Left renal pelvis (tissue), 4 donors: ENCODE measurements at places on chromosomes 3 and 15.

GRCh38 chr3:141500397-141500796, 13.6 kb downstream of the RASA2 start:
- DNase-seq: no peak

DNA sequence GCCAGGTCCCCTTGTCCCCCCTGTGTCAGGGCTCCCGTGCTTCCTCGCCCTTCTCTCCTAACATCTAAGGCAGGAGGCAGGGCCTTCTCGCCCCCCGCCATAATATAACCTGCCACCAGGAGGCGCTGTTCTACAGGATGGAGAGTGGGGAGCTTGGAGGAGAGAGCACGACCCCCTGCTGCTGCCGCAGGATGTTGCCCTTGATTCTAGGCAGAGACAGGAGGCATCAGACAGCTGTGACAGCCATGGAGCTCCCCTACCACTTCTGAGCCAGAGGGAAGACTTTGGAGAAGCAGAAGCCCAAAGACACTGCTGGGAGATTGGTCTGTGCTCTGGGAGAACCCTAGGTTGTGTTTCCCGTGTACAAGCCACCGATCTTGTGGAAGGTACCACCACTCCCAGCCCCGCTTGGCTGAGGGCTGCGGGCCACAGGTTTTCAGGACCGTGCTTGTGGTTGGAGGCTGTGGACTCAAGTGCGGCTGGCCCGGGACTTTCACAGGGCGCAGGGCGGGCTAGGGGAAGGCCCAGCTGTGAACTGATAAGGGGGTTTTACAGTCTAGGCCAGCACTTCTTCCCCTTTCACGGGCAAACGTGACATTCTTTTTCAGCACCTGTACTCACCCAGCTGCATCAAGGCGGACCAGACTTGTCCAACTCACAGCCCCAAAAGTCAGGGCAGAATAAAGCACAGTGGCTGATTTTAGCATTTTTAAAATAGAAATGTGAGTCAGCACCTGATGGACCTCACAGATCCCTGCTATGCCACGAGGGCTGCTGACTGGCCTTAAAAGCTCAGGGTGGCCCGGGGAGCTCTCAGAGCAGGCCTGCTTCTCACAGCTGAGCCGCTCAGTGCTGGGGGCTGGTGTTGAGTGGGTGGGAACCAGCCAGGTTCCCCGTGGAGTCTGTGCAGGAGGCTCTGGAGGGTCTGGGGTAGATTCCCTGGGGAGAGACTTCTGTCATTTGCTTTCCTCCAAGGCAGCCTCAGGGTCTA, 2.6 kb upstream of the TIGIT start:
- no peak for DNase-seq

- DNase-seq: no peak
These were observed 57.4 kb downstream of the LRTM1 start for GRCh38 chr3:54870423-54870822.

DNA sequence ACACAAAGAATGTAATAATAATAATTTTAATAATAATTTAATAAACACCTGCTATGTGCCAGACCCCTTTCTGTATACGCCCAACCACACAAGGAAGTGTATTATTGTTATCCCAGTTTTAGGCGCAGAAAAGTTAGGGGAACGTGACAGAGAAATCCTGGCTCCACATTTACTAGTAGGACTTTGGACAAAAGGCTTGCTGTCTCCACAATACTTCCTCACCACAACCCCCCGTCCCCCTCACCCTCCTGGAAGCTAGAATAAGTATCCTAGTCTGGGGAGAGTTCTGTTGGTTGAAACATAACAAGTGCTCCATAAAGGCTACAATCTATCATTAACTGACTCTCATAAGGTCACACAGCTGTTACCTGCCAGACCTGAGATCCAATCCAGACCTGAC, 488 bp upstream of the IL17RD start:
- no peak for DNase-seq

DNA sequence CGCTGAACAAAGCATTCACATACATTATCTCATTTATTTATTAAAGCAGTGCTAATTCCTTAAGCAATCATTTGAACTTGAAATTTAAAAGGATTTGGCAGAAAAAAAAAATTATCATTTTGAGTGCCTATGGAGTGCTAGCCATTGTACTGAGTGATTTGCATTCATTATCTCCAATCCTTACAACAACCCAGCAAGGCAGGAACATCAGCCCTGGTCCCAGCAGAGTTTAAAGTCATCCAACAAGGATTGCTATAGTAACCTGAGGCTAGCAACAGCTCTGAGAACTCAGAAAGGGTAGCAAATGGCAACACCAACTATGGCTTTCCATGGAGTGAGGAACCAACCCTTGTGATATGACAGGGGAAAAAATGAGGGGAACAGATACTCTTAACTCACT, 237.6 kb upstream of the SETMAR start:
- DNase-seq: no peak

DNA sequence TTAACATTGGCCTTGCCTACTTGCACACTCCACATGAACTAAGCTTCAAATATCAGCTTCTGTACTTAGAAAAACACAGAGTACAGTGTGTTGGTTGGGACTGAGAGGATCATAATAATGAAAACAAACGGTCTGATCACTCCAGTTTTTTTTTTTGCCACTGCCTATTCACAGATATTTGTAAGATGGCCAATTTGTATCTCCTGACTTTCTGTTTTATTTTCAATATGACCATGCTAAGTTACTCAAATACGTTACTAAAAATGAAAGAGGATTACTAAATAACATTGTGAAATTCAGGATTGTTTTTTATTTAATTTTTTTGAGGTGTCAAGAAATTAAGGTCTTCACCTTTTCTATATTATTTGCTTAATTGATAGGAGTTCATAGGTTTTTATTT, 595.1 kb downstream of the TUSC7 start:
- no peak for DNase-seq

DNA sequence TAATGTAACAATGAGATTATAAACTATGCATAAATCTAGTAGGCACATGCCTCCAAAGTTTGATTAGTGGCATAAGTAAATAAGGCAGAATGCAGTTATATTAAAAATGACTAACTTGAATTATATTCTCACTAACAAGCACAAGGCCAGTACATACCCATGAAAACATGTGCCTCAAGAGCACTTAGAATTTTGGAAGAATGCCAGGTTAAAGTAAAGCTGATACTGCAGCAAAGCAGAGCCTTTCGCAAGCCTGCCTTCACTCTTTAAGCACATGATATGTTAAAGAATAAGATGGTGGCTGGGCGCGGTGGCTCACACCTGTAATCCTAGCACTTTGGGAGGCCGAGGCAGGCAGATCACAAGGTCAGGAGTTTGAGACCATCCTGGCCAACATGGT, 49.0 kb downstream of the KBTBD12 start:
- no peak for DNase-seq

DNA sequence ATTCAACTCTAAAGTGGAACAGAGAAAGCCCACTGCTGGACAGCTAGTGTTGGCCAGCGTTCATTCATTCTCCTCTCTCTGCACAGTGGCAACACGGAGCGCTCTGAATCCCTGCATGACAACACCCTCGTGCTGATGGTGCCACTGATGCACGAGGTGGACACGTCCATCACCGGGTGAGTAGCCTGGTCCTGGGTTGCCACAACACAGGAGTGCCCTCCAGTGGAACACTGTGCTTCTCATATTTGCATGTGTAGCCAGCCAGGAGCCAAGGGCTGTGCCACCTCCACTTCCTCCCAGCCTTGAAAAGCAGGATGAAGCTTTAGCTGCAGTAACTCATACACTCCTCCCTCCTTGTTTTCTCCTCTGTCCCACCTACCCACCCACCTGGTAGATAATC, 120.0 kb upstream of the CTDSPL start:
- no peak for DNase-seq

- DNase-seq: no peak
These were observed 31.8 kb downstream of the CYP8B1 start for GRCh38 chr3:42843713-42844411.

- no peak for DNase-seq
These were observed 34.4 kb upstream of the PRICKLE2 start for GRCh38 chr3:64259636-64260035.

GRCh38 chr3:138509586-138509985, 75.2 kb downstream of the ESYT3 start:
- DNase-seq: no peak

- DNase-seq: no peak
These were observed 2.2 kb downstream of the SLC12A6 start for GRCh38 chr15:34335176-34336032.

GRCh38 chr3:113409676-113410075, 31.6 kb downstream of the CFAP44 start:
- no peak for DNase-seq

DNA sequence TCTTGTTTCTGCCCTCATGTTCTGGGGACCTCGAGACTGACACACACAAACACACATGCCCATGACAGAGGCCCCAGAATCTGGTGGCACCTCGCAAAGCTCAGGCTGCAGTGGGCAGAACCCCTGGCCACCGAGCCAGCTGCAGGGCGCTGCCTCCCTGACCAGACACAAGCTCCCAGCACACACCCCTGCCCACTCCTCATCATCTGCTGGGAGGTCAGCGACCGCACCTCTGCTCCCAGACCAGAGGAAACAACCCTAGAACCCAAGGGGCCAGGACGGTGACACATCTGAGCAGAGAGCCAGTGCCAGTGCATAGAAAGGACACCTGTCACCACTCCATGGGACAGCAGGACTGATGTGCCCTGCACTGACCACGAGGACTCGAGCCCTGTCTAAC, 43.2 kb downstream of the HMCES start:
- DNase-seq: no peak

DNA sequence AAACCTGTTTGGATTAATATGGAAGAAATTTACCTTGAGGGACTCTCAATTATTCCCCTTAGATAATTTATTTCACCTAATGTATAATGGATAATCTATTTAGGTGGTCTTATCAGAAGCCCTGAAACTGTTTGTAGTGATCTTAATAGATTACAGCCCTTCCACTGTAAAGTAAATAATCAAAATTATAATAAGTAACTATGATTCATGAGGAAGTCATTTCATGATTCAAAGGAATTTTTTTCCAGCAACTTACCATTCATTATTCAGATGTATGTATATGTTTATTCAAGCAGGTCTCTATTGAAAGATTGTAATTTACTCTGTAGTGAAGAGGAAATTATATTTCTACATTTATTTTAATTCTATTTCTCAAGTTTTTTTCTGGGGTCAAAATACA, 250.6 kb upstream of the ROBO1 start:
- DNase-seq: no peak

DNA sequence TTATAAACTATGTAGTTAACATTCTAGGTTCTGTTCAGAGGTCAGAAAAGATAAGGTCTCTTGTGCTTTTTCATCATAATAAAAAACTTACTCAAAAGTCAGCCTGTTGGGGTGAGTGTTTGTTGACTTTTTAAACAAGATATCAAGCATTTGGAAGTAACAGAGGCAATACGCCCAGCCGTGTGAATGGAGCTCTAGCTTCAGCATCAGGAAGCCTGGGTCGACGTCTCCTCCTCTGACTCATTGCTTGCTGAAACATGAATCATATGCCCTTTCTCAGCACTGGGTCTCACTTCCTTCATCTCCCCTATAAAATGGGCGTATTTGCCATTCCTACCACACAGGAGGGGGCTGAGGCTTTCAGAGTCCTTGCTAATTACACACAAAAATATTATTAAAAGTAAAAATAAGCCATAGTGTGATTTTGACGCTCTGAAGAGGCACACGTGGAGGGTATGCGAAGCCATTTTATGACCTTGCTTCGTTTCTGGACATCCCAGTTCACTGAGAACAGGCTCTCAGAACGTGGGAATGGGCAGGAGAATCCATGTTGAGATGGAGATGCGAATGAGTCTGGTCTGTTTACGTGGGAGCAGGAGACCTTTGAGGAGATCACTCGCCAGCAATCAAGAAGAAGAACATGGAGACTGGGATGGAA, 220.8 kb upstream of the TPRG1 start:
- no peak for DNase-seq

DNA sequence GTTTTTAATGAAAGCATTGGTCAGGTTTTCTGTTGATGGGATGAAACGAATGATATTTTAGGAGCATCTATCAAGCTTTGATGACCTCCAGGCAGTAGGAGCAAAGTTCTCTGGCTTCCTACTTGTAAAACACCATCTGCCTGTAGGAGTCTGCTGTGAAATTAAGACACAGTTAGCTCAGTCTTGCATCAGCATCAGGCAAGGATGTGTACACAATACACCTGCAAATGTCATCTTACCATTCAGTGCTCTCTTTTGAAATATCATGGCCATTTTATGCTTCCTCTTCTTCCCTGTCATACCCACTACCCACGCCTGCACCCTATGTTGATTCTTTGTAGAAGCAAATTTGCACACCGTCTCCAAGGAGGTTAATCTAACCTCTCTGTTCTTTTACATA, 38.2 kb downstream of the B3GALNT1 start:
- DNase-seq: no peak

DNA sequence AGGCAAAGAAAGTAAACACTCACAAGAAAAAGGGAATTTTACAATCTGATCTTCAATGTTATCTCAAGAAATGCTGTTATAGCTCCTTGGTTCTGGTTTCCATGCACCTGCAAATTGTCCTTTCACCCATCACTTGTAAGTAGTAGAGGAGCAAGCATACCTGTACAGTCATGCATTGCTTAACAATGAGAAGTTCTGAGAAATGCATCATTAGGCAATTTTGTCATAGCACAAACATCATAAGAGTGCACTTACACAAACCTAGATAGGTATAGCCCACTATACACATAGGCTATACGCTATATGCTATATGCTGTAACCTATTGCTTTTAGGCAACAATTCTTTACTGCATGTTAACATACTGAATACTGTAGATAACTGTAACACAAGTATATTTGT, 672.3 kb downstream of the FHIT start:
- no peak for DNase-seq

DNA sequence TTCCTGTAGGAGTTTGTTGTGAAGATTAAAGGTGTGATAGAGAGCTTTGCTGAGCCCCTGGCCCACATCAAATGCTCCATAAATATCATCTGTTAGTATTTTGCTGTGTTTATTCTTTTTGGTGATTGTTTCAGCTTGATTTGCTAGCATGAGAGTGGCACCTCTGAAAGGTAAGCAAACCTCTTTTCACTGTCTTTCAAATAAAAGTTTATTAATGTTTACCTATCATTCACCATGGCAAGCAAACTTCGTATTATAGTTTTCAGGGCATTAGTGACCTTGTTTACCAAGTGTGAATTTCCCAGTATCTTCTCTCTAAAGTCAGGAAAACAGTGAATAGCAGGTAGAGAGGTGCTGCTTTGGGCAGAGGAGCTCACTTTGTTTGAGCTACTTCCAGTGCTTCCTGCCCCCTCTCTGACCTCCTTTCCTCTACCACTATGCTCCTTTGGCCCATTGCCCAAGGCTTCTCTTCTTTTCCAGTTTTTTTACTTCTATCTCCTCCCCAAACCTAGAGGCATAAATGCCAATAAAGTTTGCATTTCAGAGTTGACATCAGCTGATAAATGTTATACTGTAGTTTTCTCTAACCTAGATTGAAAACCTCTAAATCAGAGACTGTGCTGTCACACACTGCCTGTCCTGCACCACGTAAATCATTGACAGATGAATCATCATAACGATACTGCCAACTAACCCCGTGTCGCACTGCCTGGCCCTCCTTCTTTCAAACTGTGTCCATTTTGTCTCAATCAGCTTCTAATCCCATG, 569.0 kb downstream of the TUSC7 start:
- DNase-seq: no peak
